ENCODE measurements at places on chromosomes 2 and 18.

GRCh38 chr2:68318914-68319397 lies 793 bp downstream of the CNRIP1 start:
- no peak for DNase-seq

DNA sequence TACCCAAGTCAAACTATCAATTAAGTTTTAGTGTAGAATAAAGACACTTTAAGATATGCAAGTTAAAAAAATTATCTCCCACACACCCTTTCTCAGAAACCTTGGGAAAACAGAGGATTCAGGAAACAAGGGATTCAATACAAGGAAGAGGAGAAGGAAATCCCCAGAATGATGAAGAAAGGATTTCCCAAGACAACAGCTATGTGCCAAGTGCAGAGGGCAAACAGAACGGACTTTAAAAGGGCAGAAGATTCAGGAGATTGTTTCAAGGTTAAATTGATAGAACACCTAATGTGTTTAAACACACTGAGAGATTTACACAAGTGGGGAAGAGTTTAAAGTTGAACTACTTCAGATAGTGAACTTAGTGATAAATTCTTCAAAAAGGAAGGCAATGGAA lies 71.5 kb upstream of the EPAS1 start:
- DNase-seq, result no peak

- DNase-seq, result no peak
Observed at GRCh38 chr2:23456881-23457760, 72.1 kb downstream of the KLHL29 start.

- no peak for DNase-seq
Observed at GRCh38 chr18:22193466-22193865, 24.1 kb downstream of the GATA6 start.

DNA sequence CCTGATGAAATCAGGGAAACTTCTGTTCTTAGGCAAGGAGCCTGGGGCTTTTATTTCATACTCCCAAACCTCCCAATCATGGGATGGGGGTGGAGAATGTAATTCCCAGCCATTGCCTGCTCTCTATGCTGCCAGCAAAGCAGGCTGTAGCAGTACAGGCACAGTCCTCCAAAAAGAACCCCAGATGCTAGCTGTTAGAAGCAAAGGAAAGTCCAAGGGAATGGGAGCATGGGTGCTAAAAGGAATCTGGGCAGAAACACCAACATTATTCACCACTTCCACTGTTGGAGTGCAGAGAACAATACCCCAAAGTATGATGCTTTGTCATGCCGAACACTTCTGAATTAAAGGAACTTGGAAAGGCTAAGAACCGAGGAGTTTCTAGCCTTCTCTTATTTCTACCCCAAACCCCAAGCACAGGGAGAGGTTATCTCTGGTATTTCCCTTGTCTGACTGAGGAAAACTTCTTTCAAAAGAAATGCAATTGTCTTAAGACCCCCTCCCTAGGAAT lies 24.7 kb downstream of the MDH1 start:
- no peak for DNase-seq

GRCh38 chr18:6879508-6880195 lies 150.1 kb downstream of the ARHGAP28 start:
- no peak for DNase-seq

GRCh38 chr2:160267692-160268091 lies 67.6 kb upstream of the ITGB6 start:
- DNase-seq, result no peak

DNA sequence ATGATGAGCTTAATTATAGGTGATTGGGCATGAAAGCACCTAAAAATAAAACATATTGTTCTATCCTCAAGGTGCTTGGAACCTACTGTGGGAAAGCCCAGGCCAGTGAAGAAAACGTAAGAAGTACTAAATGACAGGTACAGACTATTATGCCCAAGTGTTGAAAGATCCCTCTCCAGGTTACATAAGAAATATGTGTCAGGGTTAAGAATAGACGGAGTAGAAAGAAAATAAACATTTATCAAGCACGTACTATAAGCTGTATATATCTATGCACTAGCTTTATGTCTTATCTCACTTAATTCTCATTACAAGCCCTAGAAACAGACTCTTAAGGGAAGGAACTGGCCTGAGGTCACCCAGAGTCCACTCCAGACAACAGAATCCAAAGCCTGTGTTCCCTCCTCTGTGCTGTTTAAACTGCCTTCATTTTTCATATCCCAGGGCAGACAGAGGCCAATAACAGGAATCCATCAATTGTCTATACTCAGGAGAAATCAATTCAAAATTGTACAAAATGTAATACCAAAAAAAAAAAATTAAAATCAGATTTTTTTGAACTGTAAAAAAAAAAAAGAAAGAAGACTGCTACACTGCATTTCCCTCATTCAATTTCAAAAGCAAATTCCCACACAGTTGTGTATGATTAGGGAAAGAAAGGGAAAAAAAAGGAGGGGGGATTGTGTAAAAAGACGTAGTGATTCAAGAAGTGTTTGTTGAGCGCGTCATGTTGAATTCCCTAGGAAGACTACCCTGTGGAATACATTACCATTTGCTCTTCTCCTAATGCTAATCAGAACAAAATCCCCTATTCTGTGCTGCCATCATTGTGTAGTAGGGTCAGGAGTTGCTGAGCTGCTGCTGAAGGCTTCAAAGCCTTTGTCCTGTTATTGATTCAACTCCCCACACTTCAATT lies 156.3 kb downstream of the IRS1 start:
- DNase-seq, result no peak

DNA sequence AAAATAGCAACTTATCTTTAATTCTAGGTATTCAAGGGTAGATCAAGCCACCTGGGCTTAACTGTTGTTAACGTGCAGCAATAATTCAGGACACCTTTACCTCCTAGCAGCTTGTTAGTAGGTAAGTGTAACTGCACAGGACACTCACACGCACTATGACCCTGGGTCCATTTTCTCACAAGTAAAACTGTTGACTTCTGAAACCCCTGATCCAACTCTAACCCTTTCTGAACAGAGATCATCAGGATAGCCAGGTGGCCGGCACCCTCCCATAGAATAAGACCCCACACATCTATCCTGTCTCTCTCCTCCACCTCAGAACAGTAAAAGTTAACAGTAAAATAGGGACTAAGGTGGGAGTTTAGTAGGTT lies 610 bp downstream of the SPC25 start:
- no peak for DNase-seq

DNA sequence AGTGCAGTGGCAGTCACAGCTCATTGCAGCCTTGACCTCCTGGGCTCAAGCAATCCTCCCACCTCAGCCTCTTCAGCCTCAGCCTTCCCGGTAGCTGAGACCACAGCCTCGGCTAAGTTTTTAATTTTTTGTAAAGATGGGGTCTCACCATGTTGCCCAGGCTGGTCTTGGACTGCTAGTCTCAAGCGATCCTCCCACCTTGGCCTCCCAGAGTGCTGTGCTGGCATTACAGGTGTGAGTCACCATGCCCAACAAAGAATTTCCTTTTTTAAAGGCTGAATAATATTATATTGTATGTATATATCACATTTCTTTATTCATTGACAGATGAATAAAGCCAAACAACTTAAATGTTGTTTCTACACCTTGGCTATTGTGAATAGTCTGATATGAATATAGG lies 42.5 kb downstream of the MOB4 start:
- DNase-seq, result no peak

GRCh38 chr18:63284173-63284799 lies 35.3 kb downstream of the BCL2 start:
- no peak for DNase-seq

DNA sequence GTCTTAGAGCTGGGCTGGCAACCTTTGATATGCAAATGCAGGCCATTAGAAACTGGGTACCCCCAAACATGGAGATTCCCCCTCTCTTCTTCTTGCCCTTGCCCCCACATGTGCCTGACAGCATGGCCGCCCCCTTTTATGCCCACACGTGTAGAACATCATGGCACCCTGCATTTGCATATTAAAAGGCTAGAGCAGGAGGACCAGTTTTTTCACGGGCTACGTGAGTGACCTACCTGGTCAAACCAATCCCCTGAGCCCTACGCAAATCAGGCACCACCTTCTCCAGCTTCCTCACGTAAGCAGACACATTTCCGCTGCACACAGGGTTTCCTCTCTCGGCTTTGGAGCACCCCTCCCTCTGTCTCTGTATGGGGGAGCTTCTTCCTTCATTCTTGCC lies 110.9 kb upstream of the COPS8 start:
- DNase-seq, result no peak

- DNase-seq, result no peak
Observed at GRCh38 chr2:177178797-177179196, 33.8 kb upstream of the HNRNPA3 start.

GRCh38 chr2:142536492-142536891 lies 341.0 kb upstream of the KYNU start:
- no peak for DNase-seq

DNA sequence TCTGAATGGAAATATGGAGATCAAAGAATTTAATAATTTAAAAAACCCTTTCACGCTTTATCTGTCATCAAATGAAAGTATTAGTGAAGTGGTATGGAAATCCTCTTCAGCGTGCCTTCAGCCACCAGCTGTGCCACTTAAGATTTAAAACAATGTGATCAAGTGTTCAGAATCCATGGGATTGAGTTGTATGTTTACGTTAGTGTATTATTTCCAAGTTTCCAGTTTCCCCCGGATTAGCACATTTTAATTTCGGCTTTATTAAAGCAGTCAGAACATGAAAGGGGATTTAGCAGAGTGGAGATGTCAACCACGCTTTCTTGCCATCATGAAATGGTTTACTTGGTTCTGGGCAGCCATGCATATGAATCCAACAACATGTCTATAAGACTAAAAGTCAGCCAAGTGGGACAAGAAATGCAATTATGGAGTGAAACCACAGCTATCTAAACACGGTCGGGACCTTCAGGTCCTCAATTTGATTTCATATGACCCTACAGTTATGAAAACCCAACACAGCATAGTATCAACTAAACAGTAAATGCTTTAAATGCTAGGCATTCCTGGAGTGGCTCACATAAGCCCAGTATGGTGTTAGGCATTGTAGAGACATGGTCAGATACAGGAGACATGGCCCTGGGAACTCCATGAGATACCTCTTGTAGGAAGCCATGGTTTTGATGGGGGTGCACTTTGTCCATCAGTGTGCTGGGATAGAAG lies 224.9 kb upstream of the EPAS1 start:
- no peak for DNase-seq

- no peak for DNase-seq
Observed at GRCh38 chr2:27822049-27822448, 50.5 kb downstream of the MRPL33 start.

DNA sequence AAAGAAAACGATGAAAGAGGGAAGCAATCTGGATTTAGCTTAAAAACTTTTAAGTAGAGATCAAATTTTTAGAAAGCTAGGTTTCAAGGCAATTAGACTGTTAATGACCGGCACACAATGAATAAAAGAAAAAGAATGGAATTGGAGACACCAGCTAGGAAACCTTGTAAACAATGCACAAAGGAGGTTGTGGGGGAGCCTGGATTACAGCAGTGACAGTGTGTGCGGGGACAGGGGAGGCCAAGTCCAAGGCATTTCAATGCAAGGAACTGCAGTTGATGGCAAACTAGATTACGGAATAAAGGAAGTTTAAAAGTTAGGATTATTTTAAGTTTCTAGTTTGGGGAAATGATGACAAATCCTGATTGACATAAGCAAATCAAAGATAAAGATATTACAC lies 74.5 kb downstream of the DTNB start:
- no peak for DNase-seq

DNA sequence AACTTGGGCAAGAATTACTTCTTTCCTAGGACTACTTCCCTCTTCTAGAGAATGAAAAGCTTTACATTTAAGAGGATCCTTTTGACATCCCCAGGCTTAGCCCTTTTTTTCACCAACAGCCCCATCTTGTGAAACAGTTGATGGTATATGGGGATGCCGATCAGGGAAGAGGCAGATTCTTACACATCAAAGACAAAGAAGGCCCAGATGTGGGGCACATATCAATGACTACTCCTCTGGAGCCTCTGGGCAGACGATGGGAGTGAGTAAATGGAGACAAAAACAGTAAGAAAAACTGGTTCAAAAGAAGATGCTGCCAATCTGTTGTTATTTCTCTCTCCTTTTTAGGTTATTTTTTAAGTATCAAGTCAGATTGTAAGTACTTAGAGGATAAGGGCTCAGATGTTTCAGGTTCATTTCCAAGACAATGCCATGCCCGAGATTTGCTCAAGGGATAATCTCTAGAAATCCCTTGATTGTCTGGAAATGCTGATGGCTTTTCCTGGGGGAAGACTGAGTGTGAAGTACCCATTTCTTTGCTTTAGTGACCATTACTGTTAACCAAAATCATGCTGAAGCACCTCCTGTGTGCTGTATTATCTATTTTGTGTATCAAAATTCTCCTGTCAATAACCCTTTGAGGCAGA lies 117.5 kb downstream of the EPHA4 start:
- no peak for DNase-seq

Data from stimulated activated CD4-positive, alpha-beta T cell treated with anti-CD3 and anti-CD28 coated beads, Interleukin-15, amount 100 ng/mL, for 1 hour (primary cell).